Central memory CD4-positive, alpha-beta T cell (primary cell): ENCODE measurements at places on chromosomes 4 and X.

DNA sequence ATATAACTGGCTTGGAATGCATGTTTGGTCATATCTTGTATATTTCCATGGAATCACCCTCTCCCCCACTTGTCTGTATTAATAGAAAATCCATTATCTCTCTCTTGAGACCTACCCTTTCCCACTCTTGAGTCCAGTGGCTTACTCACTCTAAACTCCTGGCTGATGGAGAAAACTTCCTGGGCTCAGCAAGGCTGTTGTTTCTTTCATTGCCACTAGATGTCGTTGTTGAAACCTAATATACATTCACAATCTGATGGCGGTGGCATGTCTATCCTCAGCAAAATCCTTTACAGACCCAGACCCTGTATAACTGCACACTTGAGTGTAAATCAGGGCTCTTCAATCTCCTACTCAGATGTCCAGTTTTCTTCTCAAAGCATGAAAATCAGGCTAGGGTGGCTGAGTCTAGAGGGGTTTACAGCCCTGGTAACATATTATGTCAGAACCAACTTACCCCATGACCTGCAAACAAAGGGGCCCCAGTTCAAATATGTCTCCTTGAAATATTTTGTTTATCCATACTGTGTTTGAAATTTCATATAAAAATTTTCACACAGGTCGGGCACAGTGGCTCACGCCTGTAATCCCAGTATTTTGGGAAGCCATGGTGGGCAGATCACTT, 70.0 kb upstream of the FAM241A start:
- DNase-seq, result peak; percentile 13

DNA sequence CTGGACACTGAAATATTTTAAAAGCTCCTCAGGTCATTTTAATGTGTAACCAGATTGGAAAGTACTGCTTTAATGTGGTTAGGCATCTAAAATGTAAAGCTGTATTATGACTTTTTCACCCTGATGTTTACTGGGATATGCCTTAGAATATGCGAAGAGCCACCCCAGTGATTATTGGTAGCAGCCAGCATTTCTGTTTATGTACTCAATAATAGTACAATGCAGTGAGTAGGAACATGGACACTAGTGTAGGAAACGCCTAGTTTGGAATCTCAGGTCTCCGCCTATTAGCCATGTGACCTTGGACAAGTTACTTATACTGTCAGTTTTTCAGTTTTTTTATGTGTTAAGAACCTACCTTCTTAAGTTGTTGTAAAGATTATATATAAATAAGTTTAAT, 446.0 kb upstream of the PITX2 start:
- no peak for DNase-seq

DNA sequence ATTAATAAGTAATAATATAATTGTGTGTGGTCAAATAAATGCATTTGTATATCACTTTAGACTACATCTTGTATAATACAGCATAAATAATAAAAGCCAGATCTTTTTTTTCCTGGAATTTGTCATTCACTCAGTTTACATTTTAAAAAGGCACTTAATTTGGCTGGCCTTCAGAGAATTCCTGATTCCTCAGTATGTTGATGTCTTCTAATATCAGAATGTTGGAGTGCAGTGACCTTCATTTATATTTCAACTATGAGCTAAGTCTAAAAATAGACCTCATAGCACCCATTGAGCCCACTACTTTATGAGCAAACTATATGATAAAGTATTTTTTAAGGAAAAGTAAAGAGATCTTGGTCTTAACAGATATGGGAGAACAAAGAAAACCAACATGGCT, 27.8 kb downstream of the ZNF330 start:
- DNase-seq, result no peak

DNA sequence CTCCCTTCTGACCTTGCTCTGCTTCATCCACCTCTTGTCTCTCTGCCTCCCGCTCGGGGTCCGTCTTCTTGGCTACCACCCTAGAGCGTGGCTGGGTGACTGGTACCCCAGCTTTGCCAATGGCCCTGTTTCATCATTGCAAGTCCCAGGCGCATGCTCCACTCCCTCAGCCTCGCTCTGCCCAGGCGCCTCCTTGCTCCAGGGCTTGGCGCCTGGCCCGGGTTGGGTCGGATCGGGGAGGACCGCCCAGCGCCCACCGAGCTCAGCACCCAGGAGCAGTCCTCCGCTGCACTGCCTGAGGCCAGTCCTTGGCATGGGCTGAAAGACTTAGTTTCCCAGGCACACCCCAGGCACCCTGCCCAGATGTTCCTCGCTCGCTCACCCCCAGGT, 577 bp downstream of the BGN start:
- DNase-seq, result no peak

- no peak for DNase-seq
Measured at GRCh38 chr4:80204433-80205011, 7.2 kb downstream of the PRDM8 start.

- no peak for DNase-seq
Measured at GRCh38 chr4:41258783-41259182, 2.1 kb downstream of the UCHL1 start.

DNA sequence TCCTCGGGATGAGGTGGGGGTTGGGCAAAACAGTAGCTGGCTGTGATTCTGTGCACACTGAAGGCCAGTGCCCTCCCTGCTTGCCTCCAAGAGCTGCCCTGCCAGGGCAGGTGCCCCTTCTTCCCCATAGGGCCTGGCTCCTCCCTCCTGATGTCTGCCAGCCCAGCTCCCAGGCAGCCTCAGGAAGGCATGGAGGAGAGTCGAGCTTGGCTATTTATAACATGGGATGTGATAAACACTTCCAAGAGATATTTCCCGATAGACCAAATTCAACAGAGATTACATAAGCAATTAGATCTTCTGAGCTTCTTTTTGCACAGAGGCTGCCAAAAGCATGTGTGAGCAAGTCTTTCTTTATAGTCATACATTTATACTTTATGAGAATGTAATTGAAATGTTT, 45.3 kb upstream of the PJA1 start:
- no peak for DNase-seq

DNA sequence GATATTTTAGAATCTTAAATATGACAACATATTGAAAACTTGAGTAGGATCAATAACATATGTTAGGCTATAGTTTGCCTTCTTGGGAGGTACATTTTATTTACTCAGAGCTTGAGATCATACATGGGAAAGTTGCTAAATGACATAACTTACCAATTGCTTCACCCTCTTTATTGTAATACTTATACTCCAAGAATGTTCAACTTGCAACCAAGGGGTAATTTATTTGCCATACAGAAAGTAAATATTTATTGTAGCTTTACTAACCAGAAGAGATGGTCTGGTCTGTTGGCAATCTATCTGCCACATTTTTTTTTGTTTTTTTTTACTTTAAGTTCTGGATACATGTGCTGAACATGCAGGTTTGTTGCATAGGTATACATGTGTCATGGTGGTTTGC, 426.6 kb downstream of the ARHGAP24 start:
- DNase-seq, result no peak

GRCh38 chr4:107379054-107379869, 340.8 kb downstream of the PAPSS1 start:
- no peak for DNase-seq

GRCh38 chrX:72020204-72020603, 109.6 kb downstream of the NHSL2 start:
- DNase-seq, result no peak

DNA sequence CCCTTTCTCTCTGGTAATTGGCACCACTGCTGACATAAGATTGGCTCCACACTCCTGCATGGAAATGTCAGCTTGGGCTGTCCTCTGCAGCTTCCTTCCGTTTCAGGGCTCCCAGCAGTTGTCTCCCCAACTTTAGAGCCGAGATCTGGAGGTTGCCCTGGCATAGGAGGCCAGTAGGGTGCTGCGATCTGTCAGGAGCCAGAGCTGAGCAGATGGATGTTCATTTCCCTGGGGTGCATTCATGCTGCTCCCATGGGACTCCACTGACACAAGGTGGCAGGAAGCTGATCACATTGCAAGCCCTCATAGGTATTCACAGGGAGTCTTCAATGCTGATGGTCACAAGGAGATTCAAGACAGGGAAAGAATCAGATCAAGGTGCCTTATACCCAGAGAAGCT, 116.6 kb upstream of the RAI2 start:
- no peak for DNase-seq
